ENCODE measurements at places on chromosomes 12 and 14.

DNA sequence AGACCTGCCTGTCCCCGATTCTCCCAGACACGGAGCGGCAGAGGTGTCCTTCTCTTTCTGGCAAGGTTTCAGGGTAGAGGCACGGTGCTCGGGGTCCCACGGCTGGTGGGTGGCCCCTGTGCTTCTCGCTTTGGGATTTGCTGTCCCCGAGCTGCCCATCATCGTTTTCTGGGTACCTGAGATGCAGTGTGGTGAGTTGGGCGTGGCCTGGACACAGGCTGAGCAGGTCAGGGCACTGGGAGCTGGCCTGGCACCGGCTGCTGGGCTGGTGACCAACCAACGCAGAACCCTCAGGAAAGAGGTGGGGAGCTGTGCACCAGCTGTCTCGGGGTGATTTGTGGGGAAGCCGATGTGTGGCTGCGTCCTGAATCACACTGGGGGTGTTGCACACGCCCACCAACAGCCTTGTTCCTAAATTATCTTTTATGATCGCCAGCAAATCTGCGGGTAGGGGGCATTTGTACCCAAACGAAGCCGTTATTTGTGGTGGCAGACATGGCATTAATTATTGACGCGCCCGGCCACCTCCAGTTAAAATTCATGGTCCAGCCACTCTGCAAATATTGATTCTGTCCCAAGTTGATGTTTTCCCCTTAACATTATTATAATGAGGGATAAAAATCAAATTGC lies 61.0 kb downstream of the KIF26A start:
- no peak for DNase-seq

- DNase-seq, result no peak
These were observed 40.0 kb downstream of the PEBP1 start for GRCh38 chr12:118175823-118176447.

- DNase-seq, result peak; percentile 75
These were observed at the start of gene B3GNT4 for GRCh38 chr12:122203301-122204166. Gene B3GNT4, plus strand, starts transcription at chr12:122203709. Its CDS starts 910 bp downstream, at chr12:122204619.

GRCh38 chr12:64824500-64825142 lies at the start of gene TBC1D30:
Gene TBC1D30, plus strand, starts transcription at chr12:64824647. Its CDS starts 233 bp downstream, at chr12:64824880.
- peak; percentile 11 for DNase-seq

- no peak for DNase-seq
These were observed 163.8 kb upstream of the MYL2 start for GRCh38 chr12:111084158-111084557.

- DNase-seq, result no peak
These were observed 34.6 kb downstream of the PHLDA1 start for GRCh38 chr12:75996861-75997447.

DNA sequence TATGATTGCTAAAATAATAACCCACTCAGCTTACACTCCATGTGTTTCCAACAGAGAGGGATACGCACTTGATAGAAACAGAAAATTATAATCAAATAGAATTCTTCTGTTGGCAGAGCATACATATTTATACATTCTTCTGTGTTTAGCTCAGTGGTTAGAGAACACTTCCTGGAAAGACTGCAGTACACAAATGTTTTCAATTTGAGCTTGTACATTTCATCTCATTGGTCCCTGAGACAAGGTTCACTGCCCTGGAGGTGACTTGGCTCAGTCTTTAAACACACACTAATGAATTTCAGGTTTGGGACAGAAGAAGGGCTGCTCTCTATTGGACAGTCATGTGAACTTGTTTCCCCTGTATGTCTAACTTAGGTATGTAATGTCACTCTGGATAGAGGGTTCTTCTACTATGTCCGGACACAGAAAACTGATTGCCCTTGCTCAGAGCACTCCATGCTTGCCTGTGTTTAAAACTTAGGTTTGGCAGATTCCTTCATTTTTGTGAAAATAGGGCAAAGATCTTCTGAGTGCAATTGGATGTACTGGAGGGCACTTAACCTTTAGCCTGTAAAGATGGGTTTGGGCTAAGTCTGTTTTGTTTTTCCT lies 22.9 kb downstream of the PROX2 start:
- no peak for DNase-seq

DNA sequence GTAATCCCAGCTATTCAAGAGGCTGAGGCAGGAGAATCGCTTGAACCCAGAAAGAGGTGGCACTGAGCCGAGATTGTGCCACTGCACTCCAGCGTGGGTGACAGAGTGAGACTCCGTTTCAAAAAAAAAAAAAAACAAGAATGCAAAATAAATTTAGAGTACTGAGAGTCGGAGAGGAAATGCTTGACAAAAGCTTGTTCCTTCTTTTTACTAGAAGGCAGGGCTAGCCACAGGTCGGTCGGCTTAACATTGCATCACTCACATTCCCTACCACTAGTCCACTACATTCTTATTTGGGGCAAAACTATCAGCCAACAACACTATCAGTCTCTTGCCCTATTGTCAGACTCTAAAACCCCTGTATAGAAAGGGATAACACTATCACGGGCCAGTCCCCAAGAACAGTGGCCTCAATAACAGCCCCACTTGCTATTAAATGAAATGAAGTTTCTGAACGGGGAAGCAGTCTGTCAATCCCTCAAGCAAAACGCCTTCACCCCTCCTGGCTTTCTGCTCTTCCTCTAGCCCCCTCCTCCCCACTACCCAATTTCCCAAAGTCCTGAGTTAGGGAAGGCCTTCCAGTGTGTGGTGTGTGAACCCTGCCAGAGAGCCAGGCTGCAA lies 1.0 kb downstream of the RNF41 start:
- no peak for DNase-seq

DNA sequence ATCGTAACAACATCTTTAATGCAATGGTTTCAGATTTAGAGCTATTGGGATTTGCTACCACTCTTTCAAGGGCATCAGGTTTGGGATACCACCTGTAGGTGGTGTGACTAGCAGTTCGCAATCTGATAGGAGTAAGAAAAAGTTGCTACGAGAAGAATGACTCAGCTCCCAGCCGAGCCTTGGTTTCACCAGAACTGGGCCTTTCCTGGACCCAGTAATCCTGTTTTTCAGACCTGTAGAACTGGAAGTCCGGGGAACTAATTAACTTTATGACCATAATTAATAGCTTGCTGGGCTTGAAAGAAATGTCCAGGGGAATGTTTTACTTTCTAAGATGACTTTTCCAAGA lies 770 bp downstream of the ABHD4 start:
- peak; percentile 46 for DNase-seq

GRCh38 chr14:47262801-47263200 lies 412.6 kb downstream of the MDGA2 start:
- DNase-seq, result no peak

DNA sequence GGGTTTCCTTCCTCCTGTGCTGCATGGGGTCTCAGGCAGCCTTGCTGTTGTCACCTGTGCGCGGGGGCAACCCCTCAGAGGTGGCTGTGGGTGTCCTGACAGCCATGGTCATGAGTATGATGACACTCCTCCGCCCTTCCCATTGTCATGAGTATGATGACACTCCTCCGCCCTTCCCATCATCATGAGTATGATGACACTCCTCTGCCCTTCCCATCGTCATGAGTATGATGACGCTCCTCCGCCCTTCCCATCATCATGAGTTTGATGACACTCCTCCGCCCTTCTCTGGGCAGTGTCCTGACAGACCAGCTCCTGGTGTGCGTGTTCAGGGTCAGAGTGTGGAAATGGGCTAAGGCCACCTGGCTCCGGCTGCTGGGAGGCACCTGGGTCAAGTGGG lies 40.0 kb downstream of the FBRSL1 start:
- DNase-seq, result no peak

GRCh38 chr12:56222531-56222895 lies 791 bp upstream of the RNF41 start:
- no peak for DNase-seq

GRCh38 chr12:123071099-123071800 lies 79.6 kb downstream of the PITPNM2 start:
- DNase-seq, result no peak

GRCh38 chr14:49863487-49864281 lies 11.1 kb upstream of the NEMF start:
- DNase-seq, result no peak

DNA sequence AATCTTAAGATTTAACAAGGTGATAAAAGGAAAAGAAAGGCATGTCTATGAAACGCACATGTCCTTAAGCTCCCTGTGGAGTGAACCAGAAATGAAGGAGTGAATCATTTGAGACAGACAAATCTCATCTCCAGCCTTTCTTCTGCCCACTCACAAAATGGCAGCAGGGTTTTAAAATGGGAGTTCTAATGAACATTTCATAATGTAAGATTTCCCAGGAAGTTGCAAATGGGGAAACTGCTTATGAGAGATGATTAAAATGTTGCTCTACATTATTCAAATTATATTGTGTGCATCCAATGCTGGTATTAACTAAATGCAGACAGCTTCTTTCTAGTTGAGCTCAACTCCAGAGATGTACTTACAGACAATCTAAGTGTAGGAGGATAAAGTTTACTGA lies 76.7 kb downstream of the BCAT1 start:
- no peak for DNase-seq

DNA sequence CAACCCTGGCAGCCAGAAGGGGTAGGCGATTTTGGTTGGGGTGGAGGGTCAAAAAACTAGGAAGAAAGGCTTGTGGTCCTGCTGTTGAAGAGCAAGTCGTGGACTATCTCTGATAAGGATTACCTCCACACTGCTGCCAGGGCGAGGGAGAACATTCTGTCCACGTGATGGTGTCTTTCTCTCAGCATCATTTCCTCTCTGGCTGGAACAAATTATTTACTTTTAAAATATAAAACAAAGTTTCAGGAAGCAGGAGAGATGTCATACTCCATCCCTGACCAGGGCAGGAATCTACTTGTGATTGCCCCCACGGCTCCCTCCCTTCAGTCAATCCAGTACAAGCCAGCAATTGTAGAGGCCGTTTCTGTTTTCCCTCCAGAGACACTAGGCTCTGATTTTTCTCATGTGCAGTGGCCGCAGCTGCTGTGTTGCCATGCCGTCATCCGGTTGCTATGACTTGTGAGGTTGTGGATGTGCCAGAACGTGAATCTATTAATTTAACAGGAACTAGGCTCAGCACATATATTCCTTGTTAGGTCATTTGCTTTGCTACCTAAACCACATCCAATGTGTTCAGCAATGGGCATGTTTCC lies 61.5 kb upstream of the PTGR2 start:
- no peak for DNase-seq

GRCh38 chr12:11746024-11746771 lies 96.7 kb downstream of the ETV6 start:
- DNase-seq, result no peak

All from activated naive CD4-positive, alpha-beta T cell treated with Interleukin-2 at 50 U/mL for 16 hours (primary cell).